Psoas muscle (tissue), 8 donors: ENCODE measurements at places on chromosomes 7 and 10. TPM values are rescaled to one million over a fixed set of nuclear protein-coding genes. Genes with fewer than 3 reads are reported as not detected.

Gene PON1
- total RNA-seq = not detected

Gene UCMA
- total RNA-seq = not detected

DNA sequence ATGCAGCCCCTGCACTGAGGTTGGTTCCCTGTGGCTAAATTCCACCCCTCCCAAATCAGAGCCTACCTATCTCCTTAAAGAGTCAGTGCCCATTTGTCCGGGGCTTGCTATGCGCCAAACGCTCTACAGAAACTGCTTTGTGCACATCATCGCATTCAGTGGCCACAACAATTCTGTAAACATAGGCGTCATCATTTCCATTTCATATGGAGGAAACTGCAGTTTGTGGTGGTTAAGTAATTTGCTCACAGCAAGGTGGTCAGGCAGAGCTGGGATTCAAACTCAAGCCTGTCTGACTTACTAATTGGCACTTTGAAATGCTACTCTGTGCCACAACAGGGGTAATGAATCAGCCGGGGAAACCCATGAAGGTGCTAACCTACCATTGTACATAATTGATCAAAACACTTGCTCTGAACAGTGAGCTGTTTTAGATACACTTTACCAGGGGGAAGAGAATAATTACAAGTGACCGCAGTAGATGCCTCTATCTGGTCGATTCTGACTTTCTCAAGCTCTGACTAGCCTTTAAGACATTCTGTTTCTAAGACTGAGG lies 775.5 kb downstream of the LRMDA start:
- no peak for DNase-seq

GRCh38 chr7:1548438-1548831 lies 7.6 kb downstream of the TMEM184A start:
- DNase-seq = no peak

Gene LRRN3
- total RNA-seq = 0.30 TPM

DNA sequence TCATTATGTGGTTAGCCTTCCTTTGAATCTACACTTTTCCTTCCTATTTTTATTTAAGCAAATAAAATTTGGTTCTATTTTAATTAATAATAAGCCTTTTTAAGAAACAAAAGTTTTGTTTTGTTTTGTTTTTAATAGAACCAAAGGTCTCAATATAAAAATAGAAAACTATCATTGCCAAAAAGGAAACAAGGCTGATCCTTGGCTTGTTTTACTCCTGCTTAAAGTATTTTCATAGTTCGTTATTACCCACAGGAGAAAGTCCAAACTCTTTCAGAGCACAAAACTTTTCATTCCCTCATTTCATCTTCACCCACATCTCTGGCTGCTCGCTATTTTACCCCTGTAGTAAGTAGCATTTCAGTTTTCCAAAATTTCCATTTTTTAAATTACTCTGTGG lies 374.8 kb downstream of the SEMA3D start:
- no peak for DNase-seq

Gene ADAP1
- 1.4 TPM for total RNA-seq

DNA sequence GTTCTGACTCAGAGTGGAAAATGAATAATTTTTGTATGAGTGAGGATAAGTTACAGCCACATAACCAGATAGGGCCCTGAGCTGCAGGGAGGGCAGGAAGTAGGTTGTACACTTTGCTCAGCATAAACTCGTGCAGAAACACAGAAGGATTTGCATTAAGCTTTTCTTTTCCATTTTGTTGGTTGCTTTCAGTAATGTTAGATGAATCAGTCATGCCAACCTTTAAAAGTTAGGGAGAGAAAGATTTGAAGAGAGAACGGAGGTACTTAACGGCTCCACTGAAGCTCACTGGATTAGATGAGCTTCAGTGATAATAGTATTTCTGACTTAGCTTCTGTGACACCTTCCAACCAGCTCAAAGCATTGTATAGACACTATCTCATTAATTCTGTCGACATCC lies 348.1 kb downstream of the GATA3 start:
- no peak for DNase-seq
